NCI-H1417 treated with DMSO at 0.1 percent for 48 hours (cell line): ENCODE measurements at places on chromosomes 2 and 18.

DNA sequence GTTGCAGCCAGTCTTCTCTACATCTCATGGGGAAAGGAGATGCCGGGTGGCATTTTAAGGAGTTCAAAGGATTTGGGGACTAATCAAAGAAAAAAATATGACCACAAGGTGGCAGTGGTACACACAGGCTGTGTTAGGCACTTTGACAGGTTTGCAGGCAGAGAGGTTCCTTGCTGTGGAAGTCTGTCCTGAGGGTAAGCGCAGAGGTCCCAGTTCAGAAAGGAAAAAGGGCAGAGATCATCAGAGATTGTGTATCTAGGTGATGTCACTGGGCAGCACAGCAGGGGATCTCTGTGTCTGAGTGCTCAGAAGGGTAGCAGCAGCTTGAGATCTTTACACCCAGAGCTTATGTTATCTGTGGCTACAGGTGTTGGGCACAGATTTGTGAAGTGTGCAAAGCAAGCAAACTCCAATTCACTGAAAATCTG lies 231.4 kb downstream of the LRRTM1 start:
- no peak for DNase-seq

- no peak for DNase-seq
Observed at GRCh38 chr2:38076710-38077430, 919 bp upstream of the CYP1B1 start.

- DNase-seq, result no peak
Observed at GRCh38 chr2:202337706-202338346, 38.3 kb upstream of the BMPR2 start.

DNA sequence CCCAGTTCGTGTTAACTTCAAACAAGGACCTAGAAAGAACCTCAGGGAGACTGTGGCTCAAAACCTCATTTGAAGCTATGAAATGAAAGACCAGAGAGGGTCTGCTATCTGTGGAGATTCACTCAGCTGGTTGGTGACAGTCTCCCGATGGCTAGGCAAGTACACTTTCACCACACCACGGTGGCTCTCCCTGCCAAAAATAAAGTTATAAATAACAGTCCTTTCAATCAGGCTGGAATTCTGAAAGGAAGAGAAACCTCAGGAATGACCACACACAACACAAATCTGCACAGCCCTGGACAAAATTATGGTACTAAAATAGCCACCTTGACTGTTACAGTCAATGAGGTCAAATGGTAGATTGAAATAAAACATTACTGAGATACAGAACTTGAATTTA lies 160.3 kb upstream of the ACAA2 start:
- no peak for DNase-seq

DNA sequence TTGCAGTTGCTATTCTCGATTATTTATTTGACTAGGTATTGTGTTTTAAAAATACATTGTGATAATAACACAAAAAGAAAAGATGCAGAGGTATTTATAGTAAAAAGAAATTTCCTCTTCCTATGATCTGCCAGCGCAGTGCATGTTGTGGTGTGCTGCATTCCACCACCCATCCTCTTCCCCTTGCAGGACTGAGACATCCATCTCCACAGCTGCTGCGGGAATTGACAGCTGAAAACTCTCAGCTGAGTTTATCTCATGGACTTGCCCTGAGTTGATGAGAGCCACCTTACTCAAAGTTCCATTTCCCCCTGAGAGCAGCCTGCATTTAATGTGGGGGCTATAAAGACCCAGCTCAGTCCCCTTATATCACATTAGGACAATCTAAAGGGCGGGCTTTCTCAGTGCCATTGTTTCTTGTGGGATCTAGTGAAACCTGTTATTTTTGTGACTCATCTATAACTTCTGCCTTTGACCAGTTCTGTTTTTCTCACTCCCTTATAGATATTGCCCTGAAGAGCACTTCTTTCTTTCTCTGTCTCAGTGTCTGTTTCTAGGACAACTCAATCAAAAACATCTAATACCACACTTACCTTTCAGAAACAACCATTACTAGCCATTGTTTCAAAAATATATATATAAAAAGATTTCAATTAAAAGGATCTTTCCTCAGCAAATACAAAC lies 698.5 kb downstream of the NR4A2 start:
- no peak for DNase-seq

- no peak for DNase-seq
Observed at GRCh38 chr2:197647961-197648690, 27.3 kb downstream of the RFTN2 start.

- DNase-seq, result no peak
Observed at GRCh38 chr18:48784656-48785055, 166.1 kb downstream of the SMAD7 start.

GRCh38 chr2:173210270-173211196 lies 134.9 kb downstream of the MAP3K20 start:
- DNase-seq, result peak; percentile 8

DNA sequence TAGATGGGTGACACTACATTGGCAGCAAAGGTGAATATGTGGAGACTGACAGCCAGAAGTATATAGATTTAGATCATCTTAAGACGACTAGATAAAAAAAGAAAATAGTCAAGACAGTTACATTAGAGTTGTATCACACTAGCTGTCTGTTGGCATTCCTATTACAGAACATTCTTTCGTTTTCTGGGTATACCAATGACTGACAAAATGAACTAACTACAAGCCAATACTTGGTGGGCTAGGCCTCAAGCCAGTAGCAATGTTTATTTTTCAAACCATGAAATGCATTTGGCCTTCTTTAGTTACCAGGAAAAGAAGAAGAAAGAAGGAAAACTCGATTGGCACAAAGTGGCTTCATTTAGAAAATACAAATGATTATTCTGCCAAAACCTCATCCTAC lies 944.9 kb upstream of the ZEB2 start:
- no peak for DNase-seq

GRCh38 chr18:13261661-13262357 lies 43.2 kb downstream of the LDLRAD4 start:
- no peak for DNase-seq

DNA sequence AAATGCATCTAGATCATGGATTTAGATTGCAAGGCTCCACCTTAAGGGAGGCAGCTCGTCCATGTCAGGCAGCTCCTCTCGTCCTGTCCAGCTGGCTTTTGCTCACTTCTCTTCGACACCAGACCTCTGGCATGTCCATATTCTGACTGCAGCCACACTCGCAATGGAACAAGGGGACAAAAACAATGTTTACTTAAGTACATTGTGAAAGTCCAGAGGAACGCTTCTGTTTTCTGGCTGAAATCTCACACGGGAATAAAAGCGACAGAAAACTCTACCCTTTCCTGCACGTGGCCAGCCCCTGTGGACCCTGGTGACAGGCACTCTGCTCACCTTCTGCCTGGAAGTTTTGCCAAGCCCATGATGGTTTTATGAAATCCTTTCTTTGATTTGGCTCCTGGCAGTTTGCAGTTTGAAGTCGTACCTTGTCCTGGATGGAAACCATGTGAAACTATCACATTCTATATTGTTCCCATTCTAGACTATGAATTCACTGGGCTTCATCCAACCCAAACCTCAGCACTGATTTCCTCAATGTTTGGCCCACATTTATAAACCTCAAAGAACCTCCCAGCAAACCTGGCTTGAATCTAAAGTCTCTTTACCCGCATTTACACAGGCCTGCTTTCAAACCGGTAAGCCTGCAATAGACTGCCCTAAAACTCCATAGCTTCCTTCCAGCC lies 134.3 kb upstream of the PIEZO2 start:
- no peak for DNase-seq

DNA sequence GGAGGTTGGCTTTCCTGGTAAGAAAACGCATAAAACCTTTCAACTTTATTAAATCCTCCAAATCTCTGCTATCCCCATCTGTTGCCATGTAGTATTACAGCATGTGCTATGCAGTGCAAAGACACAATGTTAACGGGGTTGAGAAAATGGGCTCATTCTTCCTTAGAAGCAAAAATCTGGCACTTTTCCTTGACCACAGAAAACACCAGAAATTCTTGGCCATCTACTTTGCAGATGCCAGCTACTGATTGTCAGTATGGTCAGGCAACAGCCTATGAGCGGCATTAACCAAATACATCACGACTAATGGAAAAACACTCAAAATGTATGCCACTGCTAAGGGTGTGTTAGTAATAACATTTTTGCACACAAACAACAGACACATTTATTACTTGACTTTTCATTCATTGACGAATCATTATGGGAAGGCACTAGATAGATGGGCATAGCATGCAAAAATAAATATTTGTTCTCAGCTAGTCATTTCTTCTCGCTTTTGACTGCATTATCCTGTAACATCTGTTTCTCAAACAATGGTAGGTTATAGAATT lies 65.2 kb upstream of the CRIM1 start:
- DNase-seq, result no peak

DNA sequence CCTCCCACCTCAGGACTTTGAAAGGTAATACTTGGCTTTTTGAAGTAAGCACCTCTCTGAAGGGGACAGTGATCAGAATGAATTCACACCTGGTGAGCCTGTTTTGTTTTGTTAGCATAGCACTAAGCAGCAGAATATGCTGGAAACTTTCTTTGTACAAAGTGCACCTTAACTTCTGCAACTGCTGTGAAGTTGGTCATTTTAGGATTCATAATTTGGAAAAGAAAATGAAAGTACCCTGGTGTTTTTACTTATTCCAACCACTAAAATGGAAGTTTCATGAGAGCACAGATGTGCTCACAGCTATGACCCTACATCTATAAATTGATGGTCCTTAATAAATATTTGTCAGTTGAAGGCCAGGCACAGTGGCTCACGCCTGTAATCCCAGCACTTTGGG lies 257.8 kb upstream of the STON1 start:
- DNase-seq, result no peak

DNA sequence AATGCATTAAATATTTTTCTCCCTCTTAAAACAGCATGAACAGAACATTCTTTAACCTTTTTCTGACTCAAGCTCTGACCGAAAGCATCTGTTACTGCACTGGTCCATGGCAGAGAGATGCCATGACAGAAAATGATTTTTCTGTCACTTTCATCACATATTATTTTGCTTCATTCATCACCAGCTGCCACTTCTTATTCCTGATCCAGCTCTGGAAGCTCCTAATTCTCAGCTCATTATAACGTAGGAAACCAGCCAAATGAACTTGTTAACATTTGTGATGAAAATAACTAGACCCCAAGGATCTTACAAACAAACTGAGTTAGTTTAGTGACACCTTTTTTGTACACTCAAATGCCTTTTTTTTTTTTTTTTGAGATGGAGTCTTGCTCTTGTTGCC lies 7.6 kb upstream of the CFLAR start:
- no peak for DNase-seq

- no peak for DNase-seq
Observed at GRCh38 chr2:35454966-35455638, 900.5 kb upstream of the CRIM1 start.

DNA sequence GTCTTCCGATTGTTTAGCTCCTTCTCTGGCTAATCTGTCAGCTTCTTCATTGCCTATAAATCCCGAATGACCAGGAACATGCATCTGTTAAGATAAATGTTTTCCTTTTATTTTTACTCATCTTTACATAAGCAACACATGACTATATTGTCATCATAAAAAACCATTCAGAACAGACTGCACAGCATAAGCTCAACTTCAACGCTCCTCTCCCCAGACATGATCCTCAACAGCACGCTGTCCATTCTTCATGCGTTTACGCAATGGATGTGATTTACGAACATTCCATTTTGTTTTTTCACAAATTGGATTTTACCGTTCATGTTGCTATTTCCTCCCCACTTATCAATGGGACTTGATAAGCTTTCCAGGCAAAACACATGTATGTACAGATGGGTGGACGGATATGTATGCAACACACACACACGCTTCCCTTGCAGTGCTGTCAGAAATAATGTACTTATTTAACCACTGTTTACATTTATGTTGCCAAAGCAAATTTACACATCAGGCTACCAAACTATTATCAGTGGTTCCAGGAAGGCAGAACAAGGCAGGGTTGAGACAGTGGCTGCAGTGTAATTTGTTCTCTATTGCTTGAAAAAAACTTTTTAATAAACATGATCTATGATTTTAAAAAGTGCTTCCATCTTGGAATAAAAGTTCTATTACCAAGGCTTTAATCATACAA lies 12.2 kb downstream of the RNASEH1 start:
- DNase-seq, result no peak

- DNase-seq, result no peak
Observed at GRCh38 chr2:68391869-68392268, 26.8 kb downstream of the PLEK start.

GRCh38 chr2:160940699-160941098 lies 219.5 kb upstream of the TANK start:
- no peak for DNase-seq

DNA sequence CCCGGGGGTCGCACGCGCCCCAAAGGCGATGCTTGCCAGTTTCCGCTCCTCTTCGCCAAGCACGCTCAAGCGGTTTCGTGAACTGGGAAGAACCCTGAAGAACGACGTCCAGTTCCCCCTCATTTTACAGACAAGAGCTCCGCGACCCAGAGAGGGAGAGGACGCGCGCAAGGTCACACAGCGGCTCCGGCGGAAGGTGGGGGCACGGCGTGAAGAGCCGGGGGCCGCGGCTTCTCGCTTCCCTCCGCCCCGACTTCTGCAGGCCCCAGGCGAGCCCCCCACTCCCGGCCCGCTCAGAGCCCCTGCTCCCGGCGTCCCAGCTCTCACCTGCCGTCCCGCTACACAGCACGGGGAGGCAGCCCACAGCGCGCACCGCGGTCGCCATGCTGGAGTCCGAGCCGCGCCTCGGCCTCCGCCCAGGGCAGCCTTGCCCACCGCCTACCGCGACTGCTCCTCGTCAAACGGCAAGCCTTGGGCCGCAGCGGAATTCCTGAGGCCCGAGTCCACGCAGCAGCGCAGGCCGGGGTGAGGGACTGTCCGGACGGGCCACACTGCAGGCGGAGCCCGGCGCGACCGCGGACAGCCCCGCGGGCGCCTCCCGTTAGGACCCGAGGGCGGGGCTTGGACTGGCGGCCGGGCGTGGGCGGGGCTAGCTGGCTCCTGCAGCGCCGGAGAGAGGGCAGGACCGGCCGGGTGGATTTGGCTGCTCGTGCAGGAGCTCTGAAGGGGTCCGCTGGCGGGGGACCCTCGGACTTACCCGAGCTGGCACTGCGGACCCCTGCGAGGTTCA lies at the start of gene MRPS5:
Gene MRPS5 (minus strand): TSS at position 402 of the 790 bp plus-strand sequence. CDS start 17 bp downstream, at position 385.
- DNase-seq, result no peak
